ENCODE measurements at places on chromosomes 13 and 19. TPM values are rescaled to one million over a fixed set of nuclear protein-coding genes. Genes with fewer than 3 reads are reported as not detected.

Gene ZNF544
- 37.8 TPM for polyA plus RNA-seq

Gene ZNF486
- polyA plus RNA-seq: 19.4 TPM

Gene FSD1
- 5.4 TPM for polyA plus RNA-seq

Gene PALM
- 77.9 TPM for polyA plus RNA-seq

Gene CACNG7
- polyA plus RNA-seq: 0.50 TPM

Gene HAUS8
- 11.9 TPM for polyA plus RNA-seq

Gene C19orf47
- polyA plus RNA-seq: 9.4 TPM

Gene DCLK1
- polyA plus RNA-seq: 6.3 TPM

Gene MIER2
- polyA plus RNA-seq: 19.5 TPM

Gene SNRPA
- polyA plus RNA-seq: 103 TPM

Gene HNRNPM
- polyA plus RNA-seq: 433 TPM

Gene UBE2S
- 53.3 TPM for polyA plus RNA-seq

Gene FCAR
- polyA plus RNA-seq: 0.08 TPM

Gene NLRP11
- 0.19 TPM for polyA plus RNA-seq

Gene FUT1
- polyA plus RNA-seq: 3.0 TPM

Gene ZDHHC20
- 78.1 TPM for polyA plus RNA-seq

DNA sequence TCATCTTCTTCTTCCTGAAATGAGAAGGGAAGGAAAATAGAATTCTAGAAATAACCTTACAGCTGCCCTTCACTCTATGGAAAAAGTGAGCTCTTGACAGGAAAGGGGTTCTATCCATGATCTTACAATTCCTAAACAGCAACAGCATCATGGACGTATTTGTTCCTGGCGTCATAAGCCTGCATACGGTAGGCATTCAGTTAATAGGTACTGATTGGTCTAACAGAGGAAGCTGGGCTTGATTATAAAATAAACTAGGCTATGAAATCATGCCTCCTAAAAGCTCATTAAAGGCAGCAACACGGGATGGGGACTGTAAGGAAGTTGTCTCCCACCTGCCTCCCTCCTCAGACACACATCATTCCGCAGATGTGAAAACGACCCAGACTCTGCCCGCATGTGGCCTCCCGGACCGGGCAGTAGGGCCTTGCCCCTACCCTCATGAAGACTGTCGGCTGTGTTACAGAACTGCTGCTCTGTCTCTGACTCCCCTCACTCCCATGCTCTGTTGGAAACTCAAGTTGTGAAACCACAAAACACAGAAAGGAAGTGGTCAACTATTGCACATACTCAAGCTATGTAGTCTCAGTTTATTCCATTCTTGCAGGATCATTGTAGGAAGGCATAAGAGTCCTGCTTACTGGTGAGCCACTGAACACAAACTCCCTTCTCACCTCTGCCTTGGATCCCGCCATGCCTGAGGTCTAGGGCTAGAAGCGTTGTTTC lies 129.8 kb downstream of the DLEU7 start:
- DNase-seq: no peak

DNA sequence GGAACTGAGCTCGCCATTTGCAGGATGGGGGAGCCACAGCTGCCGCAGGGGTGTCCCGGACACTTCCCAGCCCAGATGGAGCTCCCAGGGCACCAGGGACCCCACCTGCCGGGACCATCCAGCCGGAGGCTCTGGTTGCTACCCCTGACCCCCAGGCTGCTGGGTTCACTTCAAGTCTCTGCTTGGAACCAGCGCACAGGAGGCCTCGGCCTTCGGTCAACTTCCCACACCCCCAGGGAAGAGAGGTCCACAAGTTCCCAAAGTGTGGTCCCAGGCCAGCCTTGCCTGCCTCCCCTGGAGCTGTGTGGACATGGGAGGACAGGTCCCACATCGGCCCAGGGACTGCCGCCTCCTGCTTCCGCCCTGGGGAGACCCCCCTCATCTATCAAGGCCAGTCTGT lies 117.0 kb downstream of the TEX29 start:
- DNase-seq: no peak

DNA sequence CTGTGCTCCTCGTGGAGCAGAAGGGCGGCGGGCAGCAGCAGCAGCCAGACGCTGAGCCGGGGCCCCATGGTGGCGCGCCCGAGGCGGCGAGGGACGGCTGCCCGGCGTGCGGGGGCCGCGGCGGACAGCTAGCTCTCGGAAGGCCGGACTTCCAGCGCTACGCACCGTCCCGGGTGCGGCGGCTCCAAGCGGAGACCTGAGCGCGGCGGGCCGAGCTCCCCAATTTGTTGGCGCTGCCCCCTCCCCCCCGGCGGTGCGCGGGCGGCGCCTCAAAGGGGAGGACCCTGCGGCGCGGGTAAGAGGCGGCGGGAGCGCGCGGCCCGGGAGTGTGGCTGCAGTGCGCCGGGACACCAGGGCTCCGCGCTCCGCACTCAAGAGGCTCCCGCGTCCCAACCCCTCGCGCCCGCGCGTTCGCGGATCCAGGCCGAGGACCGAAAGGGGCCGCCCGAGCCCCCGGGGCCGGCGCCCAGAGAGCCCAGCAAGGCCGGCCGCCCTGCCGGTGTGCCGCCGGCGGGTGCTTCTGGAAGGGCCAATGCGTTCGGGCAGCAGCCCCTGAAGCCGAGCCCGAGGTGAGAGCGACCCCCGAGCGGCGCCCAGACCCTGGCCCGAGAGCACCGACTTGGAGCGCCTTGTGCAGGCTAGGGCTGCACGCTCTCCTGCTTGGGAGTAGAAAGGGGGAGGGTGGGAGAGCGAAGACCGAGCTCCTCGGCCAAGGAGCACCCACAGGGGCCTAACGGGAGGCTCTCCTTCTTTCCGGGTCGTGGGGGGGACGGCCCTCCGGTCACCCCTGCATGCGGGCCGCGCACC lies at the start of the genes COL4A1 and COL4A2:
Gene COL4A1, minus strand, starts transcription at position 198 of the 807 bp plus-strand sequence. Its CDS starts 130 bp downstream, at position 68.
Gene COL4A2, plus strand, starts transcription at position 325 of the 807 bp plus-strand sequence. CDS start 620 bp downstream, outside the sequence.
- no peak for DNase-seq

DNA sequence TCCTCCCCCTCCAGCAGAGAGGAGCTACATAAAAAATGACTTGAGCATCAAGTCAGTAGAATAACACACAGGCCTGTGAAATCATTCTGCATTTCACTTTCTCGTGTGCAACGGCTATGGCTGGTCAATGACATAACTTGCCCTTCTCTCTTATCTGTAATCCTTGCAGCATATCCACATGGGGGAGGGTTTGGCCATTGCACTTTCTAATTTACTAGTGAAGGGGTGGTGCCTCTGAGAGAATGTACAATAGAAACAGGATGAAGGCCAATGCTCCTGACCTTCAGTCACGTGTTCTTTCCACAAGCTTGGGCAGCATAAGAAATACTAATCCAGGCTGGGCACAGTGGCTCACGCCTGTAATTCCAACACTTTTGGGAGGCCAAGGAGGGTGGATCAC lies 641.0 kb upstream of the ARGLU1 start:
- DNase-seq: no peak

DNA sequence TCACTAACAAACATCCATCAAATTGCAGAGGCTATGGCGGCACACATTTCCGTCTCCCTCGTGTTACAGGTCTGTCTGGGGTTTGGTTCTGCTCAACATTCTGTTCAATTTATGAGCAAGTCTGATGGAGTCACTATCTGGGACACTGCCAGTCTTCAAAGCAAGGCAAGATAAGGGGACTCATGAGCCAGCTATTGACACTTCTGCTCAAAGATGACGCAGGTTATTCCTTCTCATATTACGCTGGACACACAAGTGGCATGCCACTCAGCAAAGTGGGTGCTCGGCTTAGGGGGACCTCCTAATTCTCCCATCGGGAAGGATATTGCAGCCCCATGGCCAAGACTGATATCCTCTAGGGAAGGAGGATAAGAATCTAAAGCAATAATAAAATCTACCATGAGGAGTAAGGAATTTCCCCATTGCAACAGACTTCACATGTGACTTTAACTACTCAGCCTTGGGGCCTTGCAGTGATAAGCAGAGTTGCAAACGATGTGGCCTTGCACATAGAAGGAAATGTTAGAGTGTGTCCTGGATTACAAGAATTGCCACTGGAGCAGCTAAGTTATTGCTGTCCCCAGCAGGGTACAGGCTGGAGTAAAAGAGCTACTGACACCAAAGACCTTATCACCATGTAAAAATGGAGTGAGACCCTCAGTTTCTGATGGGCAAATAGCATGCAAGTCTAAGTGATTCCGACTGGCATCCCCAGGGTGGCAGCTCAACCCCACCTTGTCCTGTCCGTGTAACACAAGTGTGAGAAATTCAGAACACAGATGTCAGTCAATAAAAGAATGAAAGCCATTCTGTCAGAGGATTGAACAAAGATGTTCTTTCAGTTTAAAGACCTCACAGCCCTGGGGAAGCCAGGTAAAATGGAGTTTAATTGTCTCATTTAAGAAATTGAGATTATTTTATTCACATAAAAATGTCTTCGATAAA lies 306.1 kb downstream of the IRS2 start:
- DNase-seq: no peak

- no peak for DNase-seq
Measured at GRCh38 chr13:65378943-65379519, 1851.1 kb downstream of the PCDH9 start.

- DNase-seq: no peak
Measured at GRCh38 chr19:56110515-56111448, 10.3 kb downstream of the ZNF787 start.

GRCh38 chr19:40139533-40140287 lies 49.0 kb upstream of the ZNF780A start:
- DNase-seq: peak; percentile 41

- DNase-seq: no peak
Measured at GRCh38 chr13:41457589-41458186, 338 bp downstream of the RGCC start.

- DNase-seq: no peak
Measured at GRCh38 chr13:61151062-61151461, 264.6 kb downstream of the PCDH20 start.

- no peak for DNase-seq
Measured at GRCh38 chr13:77291774-77292173, 35.1 kb downstream of the MYCBP2 start.

GRCh38 chr19:23116802-23117571 lies at the start of gene ZNF730:
TSS of gene ZNF730 (plus strand) at chr19:23117025. CDS start at chr19:23117174, 149 bp downstream.
- peak; percentile 71 for DNase-seq

- DNase-seq: no peak
Measured at GRCh38 chr13:106882246-106882645, 314.3 kb upstream of the ARGLU1 start.

GRCh38 chr13:114011226-114011625 lies 37.4 kb upstream of the C13orf46 start:
- no peak for DNase-seq

All from right renal cortex interstitium (tissue), 3 donors.